Mammary microvascular endothelial cell (primary cell): ENCODE measurements at places on chromosomes 1 and 21. TPM values are rescaled to one million over a fixed set of nuclear protein-coding genes. Genes with fewer than 3 reads are reported as not detected.

Gene BTG2
- 20.5 and 26.0 TPM in 2 replicates for total RNA-seq

Gene TRPM2
- total RNA-seq = 18.1 and 18.3 TPM in 2 replicates

Gene TAL1
- 25.1 and 25.8 TPM in 2 replicates for total RNA-seq

Gene CORT
- 0.13 TPM in 1 of 2 replicates, not detected in the other for total RNA-seq

Gene CHD5
- not detected in 2 replicates for total RNA-seq

Gene PHLDA3
- total RNA-seq = 67.6 and 85.6 TPM in 2 replicates

Gene IVL
- not detected in 2 replicates for total RNA-seq
